Stimulated activated naive CD8-positive, alpha-beta T cell treated with anti-CD3 and anti-CD28 coated beads, Interleukin-15, amount 100 ng/mL, for 72 hours (primary cell): ENCODE measurements at places on chromosomes 7 and 10.

DNA sequence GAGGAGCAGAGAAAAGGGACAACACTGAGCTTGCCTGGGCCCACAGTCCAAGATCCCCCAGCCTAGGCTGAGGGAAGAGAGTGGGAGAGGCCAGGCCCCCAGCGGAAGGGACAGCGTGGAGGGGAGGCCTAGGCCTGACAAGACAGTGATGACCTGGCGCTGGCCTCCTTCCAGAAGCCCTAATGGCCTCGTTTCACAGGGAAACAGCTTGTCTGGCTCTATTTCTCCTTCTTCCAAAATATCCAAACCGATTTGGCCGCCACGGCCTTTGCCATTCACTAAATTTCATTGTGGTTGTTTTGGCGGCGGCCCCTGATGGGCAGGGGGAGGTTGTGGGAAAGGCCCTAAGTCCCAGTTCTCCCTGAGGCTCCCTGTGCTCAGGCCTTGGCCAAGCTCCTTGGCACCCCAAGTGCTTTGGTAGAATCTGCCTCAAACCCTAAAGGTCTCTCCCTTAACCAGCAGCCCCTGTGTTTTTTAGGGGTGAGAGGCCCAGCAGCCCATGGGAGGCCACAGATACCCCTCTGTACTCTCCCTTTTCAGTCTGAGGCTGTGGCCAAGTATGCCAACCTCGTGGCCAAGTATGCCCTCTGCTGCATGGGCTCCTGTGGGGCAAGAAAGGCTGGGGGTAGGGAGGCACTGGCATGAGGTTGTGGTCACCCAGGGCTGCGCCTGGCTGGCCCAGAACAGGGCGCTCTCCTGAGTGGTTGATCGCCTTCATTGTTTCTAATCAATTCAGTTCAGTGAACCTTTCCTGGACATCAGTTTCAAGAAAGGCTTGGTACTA, 37.3 kb downstream of the PAX2 start:
- no peak for DNase-seq

DNA sequence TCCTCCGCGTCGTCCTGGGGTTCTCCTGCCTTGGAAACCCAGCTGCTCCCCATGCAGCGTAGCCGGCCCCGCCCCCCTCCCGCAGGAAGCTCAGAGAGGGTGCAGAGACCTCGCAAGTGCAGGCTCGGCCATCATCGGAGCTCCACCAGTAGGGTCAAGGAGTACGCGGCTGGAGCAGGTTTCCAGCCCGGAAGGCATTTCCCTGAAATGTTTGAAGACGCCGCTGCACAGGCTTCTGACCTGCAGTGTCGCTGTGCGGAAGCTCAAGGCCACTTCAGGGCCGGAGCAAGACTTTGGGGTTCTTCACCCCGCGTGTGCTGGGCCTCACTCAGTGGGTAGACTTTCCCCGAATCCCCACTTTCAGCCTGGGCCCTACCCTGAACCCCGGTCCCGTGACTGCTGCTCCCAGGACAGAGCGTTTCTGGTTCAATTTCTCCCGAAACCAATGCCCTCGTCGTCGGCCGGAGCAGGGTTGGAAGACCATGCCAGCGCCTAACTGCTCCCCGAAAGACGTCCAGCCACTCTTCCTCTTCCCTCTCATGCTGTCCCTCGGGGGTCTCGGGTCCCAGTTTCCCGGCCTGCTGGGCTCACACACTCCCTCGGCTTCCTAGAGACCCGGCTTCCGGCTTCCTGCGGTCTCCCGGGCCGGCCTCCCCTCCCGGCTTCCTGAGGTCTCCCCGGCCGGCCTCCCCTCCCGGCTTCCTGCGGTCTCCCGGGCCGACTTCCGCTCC, 52.1 kb downstream of the INSIG1 start:
- no peak for DNase-seq

DNA sequence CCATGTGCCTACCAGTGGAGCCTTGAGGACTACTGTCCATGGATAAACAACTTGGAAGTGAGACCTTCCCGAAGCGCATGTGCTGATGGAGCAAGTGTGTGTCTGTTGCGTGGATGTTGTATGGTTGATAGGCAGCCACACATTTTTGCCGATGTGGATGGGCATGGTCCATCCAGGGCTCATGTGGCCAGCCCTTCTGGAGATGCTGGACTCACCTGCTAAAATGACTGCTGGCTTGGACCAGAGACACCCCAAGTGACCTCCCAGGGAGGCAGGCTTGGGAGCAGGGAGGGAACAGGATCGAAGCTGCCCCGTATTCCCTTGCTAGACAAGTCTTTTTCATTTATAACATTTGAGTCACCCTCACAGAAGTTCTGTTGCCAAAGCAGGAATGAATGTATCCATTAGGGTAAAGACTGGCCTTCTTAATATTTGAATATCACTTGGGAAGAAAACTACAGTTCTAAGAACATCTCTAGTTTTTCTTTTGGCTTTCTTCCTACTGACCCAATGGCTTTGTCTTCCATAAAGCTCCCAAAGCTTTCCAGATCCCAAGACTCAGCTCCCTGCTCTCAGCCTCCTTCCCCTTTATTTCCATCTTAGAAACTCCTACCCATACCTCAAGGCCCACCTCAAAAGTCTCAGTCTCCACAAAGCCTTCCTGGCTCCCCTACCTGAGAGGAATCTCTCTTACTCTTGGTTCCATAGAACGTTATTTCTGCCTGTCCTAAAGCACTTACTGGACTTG, 3.0 kb downstream of the PTPRE start:
- no peak for DNase-seq

- DNase-seq = no peak
Measured at GRCh38 chr10:102418622-102419268, at the start of gene PSD. PSD (minus strand) TSS chr10:102418785; CDS start chr10:102417038, 1,747 bp downstream.

GRCh38 chr10:61163403-61163802, 219.4 kb upstream of the RHOBTB1 start:
- no peak for DNase-seq

DNA sequence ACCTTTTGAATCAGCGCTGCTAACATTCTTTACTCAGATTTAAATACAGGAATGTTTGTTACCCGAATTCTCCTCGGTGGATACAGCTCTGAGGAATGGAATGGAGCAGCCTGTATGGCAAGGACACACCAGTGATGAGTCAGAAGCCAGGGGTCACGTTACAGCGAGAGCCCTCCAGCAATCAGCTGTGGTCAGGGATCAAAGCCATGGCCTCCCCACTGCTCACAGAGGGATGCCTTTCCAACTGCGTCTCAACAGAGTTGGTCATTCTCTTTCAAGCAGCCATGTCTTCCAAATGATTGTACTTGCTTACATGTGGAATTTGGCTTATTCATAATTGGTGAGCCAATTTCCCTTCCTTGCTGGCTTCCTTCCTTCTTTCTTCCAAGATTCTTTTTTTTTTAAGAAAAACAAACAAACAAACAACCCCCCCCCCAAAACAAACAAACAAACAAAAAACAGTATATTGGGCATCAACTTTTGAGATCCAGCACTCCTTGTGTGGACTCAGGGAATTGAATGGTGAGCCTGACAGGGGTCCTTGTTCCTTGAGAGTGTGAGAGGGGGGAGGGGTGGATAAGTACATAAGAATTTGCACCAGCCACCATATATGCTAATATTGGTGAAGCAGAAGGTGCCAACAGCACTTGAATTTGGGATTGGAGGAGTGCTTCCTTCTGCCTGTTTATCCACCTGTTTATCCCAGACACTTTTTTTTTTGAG, 100.2 kb downstream of the ATXN7L1 start:
- DNase-seq = no peak

GRCh38 chr7:82376739-82377138, 66.8 kb downstream of the CACNA2D1 start:
- DNase-seq = no peak

- DNase-seq = no peak
Measured at GRCh38 chr10:89985446-89985845, 284.1 kb downstream of the KIF20B start.

DNA sequence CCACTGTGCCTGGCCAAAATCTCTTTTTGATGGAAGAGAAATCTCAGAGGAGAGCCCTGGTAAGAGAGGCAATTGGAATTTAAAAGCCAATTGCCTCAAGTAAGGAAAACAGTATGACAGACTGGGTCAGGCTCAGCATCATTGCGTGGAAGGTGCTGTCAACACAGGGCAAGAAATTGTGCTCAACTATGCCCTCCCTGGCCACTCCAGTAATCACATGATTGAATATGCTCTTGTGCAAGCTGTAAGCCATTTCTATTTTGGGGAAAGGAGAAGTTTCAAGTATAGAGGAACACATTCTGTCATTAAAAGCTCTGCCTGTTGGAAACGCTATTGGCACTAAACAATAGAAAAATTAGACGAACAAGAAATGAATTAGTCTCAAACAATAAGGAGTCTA, 1127.7 kb downstream of the REEP3 start:
- no peak for DNase-seq
